ENCODE measurements at places on chromosomes 5 and 9.

DNA sequence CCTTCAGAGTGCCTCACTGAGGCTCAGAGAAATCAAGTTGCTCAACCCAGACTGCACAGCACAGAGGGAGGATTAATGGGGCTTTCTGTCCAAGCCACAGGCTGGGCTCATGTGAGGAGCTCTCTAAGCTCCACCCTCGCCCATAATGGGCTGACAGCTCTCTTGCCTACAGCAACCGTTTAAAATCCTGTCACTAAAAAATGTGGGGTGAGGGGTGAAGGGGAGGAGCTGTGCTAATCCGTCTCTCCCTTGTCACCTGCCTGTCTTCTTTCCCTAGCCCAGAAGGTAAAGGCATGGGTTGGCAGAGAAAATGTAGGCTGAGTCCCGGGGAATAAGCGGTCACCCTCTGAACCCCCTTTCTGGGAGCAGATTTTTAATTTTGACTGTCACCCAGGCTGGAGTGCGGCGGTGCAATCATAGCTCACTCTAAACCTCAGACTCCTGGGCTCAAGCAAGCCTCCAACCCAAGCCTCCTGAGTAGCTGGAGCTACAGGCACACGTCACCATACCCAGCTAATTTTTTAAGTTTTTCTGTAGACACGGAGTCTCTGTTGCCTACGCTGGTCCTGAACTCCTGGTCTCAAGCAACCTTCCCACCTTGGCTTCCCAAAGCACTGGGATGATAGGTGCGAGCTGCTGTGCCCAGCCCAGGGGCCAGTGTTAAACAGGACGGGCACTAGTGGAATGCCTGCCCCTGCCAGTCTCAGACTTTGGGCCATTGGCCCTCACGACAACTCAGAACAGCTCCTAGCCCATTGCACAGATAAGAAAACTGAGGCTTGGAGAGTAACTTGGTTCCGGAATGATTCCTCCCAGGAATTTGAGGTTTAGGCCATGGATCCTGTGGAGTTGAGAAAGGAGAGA is 89.5 kb downstream of the LMX1B start:
- no peak for DNase-seq

DNA sequence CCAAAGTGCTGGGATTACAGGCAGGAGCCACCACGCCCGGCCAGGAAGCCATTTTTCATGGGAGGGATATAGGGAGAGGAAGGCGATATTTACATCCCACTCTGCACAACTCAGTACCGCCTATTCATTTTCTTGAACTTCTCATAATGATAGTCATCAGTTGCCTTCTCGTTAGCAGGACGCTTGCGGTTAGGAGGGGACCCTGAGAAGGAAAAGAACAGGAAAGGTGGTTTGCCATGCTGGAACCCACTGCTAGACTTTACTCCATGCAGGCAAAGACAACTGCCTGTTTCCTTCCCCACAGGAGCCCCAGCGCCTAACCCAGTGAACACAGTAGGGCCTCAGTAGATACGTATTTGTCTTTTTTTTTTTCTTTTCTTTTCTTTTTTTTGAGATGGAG is 4.1 kb upstream of the TOR1A start:
- no peak for DNase-seq

DNA sequence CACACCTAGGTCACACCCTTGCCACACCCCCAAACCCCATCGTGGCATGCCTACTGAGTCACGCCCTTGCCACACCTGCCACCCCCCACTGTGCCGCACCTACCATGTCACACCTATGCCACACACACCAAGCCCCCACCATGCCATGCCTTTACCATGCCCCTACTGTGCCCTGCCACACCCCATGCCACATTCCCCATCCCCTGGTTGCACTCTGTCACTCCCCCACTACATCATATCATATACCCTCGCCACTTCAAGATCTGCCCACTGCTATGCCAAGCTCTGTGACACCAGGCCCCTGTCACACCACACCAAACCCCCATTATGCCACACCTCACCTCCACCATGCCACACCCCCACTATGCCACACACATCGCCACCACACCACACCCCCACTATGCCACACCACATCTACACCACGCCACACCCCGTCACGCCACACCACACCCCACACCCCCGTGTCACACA is 101.2 kb downstream of the OLFM1 start:
- DNase-seq, result no peak

- DNase-seq, result no peak
Observed at GRCh38 chr5:89280103-89281037, 397.4 kb upstream of the MEF2C start.

DNA sequence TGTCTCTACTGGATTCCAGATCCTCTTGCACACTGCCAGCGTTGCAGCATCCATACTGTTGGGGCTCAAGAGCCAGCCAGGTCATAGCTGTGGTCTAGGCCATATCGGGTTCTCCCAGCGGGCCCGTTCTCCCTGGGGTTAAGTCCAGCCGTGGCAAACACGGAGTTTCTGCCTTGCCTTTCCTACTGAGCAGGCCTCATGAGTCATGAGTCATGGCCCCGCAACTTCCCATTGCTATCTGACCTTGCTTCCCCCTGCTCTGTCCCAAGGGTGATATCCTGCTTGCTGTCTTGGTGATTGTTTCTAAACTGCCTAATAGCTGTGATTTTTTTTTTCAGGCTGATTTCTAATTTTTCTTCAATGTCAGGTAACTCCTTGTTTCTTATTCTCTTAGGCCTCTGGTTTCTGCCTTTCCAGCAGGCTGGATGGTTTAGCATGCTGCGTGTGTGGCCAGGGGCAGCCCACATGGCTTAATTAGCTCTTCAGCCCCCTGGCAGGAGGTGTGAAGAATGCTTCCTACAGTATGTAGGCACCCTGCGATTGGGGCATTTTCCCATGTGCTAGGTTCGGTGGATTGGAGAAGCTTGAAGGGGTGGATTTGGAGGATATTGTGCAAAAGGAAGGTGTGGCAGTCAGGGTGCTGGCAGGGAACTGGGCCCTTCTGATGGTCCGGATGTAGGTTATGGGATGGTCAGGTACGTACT is 18.7 kb downstream of the DAPK1 start:
- peak; percentile 72 for DNase-seq

DNA sequence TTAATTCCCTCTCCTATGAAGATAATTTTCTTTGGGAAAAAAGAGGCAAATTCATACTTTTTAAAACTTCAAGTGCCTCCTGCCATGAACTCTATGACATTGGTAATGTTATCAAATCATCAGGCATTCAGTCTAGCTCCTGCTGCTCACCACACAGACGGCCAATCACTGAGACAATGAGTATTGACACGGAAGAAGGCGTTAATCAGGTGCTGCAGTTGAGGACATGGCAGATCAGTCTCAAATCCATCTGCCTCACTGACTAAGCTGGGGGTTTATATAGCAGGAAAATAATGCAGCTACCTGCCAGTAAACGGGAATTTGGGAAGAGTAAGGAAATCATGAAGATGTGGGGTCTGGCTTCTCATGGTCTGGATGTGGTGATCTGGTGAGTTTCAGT is 1087.7 kb downstream of the CDH9 start:
- no peak for DNase-seq

DNA sequence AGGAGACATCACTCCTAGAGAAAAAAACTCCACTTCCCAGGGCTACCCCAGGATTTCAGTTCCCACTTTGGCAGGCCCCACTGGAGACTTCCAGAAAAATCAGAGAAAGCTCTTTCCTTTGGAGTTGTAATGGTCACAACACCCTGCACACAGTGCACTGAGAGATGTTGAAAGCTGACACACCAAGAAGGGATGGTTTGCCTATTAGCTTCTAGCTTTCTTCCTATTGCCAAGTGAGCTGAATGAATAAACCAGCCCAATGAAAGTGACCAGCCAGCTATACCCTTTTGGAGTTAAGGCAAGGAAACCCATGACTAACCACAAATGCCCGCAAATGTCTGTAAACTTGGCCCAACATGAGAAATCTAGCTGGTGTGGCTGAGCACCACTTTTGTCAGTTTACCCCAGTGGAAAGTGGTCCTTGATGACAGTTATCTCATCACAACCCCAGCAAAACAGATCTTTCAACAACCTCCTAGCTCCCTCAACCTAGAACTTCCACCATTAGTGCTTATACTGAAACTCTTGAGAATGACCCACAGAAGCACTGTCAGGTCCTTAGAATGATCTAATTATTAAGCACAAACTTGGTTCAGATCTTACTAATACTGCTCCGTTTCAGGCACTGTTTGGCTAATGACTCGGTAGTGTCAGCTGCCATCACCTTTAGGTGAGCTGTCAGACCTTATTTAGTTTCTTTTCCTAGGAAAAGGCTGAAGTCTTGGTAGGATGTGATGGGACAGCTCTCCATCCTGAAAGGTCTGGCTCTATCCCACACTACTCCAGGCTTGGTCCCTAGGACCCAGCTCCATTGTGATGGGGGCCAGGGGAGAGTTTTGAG is 11.2 kb downstream of the IRF1 start:
- DNase-seq, result no peak

DNA sequence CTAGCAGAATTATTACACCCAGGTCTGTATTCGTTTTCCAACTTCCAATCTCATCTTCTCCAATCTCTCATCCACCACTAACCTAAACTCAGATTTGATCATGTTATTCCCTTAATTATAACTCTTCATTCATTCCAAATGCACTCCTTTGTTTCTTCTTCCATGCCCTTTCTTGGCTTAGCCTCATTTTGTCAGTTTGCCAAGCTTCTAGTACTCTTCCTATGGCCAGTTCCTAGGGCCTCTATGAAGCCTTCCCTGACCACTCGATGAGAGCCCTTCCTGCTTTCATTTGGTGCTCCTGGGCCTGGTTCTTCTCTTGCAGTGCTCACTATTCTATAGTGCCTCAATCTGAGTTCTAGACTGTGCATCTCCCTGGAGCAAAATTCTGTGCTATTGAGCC is 5.8 kb downstream of the FAM219A start:
- peak; percentile 34 for DNase-seq

DNA sequence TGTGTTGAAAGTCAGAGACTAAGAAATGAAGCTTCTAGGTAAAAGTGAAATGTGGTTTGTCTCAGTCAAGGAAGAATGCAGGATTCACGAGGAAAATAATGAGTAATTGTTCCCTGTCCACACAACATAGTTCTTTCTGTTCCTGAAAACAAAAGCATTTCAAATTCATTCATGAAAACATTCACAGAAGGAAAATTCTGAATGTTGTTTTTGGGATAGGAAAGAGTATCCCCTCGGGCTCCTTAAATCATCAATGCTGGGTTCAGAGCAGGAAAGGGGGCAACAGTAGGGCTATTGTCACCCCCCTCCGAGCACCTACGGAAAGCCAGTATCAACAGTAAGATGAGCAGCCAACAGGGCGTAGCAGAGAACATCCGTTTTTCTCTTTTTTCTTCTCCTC is 769.9 kb upstream of the ADAMTS16 start:
- DNase-seq, result no peak

GRCh38 chr5:38184627-38185026 is 73.7 kb upstream of the EGFLAM start:
- no peak for DNase-seq

DNA sequence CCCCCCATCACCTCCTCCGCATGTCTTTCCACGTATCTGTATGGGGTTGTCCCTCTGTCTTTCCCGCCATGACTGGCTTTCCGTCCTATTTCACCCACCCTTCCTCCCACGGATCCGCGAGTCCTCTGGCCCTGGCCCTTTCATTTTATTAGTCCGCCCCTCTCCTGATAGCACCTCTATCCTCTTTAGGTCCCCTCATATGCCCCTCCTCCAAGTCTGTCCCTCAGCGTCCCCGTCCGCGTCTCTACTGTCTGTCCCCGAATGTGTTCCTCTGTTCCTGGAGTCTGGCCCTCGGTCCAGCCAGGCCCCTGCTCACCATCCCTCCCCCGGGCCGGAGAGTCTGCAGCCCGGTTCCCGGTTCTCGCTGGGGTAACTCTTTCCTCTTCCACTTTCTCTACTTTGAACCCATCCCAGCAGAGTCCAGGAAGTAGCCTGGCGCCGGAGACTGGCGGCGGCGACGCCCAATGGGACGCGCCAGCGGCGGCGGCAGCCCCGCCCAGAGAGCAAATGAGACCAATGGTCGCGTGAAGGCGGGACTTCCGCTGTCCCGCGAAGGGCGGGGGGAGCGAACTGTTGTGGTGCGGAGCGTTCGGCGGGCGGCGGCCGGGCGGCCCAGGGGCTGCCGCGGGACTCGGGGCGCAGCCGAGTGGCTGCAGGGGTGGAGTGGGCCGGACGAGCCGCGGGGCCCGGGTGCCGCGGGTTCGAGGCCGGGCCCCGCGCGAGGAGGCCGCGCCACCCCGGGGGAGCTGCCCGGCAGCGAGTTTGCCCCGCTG is at the start of gene SAP30L:
Gene SAP30L (plus strand): TSS at position 576 of the 773 bp plus-strand sequence. CDS start 608 bp downstream, outside the sequence.
- DNase-seq, result peak; percentile 92

DNA sequence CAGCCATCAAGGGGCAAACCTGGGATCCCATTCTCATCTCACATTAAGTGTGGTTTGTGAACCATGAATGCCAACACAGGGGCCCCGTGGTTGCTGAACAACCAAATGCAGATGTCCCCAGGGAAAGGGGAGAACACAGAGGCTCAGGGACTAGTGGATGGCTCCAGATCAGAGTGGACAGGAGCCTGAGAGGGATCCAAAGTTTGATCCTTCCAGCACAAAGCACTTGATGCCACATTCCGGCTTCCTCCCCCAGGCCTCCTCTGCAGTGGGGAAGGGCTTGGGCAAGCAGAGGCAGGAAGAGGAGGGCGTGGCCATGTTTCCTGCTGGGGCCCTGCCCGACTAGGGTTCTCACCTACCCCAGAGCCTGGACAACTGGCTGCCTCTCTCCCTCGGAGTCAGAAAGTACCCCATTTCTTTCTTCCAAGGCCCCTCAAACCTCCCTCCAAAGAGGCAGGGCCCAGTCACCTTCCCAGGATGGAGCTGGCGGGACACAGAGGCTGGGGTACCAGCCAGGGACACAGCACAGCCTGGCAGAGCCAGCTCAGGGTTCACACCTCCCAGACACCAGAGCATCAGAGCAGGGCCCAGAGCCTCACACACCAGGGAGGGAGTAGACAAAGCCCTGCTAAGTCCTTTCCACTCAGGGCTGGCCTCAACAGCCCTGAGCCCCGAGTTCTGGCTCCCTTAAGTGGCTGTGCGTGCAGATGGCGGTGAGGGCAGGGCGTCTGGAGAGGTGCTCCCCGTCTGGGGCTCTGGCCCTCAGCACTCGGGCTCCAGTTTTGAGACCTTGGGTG is 4.3 kb upstream of the RNF44 start:
- DNase-seq, result peak; percentile 22

- DNase-seq, result no peak
Observed at GRCh38 chr5:74064225-74064624, 438.2 kb downstream of the ARHGEF28 start.

DNA sequence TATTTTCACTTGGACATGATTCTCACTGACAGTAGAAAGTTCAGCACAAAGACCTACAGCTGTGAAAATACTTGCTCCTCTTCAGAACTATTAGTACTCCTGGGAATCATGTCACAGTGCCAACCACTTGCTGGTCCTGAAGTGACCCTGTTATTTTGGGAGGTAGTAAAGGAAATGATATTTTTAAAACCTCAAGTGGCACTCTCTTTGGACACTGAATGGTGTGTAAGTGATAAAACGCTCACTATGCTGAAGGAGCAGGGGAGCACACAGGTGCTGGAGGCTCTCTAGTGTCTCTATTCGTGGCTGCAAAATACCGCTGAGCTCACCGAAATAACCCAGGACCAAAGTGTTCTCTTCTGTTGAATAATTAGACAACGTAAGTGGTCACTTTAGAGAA is 76.9 kb upstream of the SPATA31D4 start:
- no peak for DNase-seq

DNA sequence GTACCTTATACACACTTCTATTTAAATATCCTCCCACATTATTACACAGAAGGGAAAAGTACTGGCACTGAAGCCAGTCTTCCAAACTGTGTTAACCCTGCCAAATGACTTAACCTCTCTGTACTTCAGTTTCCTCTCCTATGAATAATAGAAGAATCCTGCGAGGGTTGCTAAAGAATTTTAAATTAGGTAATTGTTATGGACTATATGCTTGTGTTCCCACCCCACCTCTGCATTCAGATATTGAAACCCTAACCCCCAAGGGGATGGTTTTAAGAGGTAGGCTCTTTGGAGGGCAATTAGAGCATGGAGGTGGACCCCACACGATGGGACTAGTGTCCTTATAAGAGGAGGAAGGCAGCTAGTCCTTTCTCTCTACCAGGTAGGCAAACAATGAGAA is 72.7 kb downstream of the TTLL11 start:
- peak; percentile 54 for DNase-seq

Data from cardiac fibroblast (primary cell).